ENCODE measurements at places on chromosomes 3 and 15.

GRCh38 chr3:9976721-9977709 is 9.6 kb downstream of the EMC3 start:
- DNase-seq: no peak

- no peak for DNase-seq
Observed at GRCh38 chr15:101182215-101182614, 69.6 kb downstream of the CHSY1 start.

DNA sequence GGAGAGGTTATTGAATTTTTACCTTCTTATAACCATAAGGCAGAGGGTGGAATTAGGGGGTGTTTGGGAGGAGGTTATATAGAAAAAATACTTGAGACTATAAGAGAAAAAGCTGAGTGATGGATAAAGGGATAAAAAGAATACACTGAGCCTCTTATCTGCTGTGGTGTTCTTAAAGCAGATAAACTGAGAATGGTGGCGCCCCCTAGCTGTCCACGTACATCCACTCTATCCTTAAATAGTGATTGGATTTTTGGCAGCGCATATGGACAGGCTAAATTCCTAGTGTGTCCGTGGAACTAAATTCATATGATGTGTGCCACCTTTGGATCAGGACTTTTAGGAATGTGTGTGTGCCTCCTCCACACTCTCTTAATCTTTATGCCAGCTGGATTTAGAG is 121.1 kb downstream of the OXSM start:
- peak; percentile 24 for DNase-seq

DNA sequence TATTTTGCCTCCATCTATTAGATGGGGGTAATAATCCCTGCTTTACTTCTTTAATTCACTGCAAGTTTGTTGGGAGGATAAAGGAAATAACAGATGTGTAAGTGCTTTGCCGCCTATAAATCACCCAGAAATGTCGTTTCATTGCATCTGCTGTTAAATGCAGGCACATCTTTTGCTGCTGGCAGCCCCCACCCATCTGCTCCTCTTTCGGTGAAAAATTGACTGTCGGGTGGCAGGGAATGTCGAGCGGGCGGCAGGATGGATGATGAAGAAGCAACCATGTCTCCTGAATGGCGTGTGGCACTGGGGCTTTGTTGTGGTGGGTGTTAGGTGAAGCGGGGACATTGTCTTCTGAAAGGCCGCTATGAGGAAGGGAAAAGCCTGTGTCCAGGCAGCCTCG is 543 bp upstream of the REC114 start:
- DNase-seq: no peak

- no peak for DNase-seq
Observed at GRCh38 chr3:32888739-32889138, 62.7 kb upstream of the CCR4 start.

DNA sequence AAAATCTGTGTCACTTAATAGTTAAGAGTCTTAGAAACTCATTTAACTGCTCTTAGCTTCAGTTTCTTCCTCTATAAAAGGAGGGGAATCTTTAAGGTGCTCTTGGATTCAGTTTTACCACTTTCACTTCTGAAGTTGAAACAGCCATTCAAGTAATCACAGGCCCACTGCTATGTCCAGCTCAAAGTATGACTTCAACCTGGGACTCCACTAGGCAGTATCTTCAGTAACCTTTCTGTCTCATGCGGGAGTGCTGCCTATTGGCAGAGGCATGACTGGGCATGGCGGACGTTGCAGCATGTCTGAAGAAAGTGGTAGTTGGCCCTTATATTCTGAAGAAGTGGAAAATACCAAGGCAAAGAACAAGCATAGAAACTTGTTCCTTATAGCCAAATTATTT is 92.3 kb downstream of the DHX30 start:
- DNase-seq: no peak

DNA sequence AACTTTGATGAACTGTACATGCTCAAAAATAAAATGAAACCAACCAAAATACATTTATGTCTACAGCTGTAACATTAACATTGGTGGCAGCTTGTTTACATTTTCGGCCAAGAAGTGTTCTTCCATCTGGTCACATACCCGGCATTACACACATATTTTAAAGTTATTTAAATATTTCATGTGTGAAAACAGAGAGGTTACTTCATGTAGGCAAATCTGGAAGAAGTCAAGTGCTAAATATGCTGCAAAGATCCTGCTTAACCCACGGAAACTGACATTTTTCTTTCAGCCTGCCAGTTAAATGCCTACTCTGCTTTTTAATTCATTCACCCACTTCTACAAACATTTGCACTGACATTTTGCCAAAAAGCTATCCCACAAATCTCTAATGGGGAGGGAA is 69.7 kb downstream of the MB21D2 start:
- no peak for DNase-seq

GRCh38 chr3:170149016-170149415 is 32.5 kb downstream of the PHC3 start:
- no peak for DNase-seq

DNA sequence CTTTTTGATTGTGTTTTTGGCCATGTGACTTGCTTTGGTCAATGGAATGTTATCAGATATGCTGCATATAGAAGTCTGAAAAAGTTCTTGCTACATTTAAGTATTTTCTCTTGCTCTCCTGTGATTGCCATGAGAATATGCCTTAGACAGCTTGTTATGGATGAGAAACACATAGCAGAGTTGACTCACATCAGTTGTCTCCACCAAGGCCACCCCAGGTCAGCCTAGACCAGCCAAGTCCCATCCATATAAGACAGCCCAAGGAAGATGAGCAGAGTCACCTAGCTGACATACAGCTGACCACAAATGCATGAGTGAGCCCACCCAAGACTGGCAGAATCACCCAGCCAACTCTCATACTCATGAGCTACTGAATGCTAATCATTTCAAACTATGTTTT is 153.0 kb downstream of the THRB start:
- DNase-seq: no peak

GRCh38 chr15:45083223-45083622 is 30.7 kb downstream of the DUOX2 start:
- no peak for DNase-seq

- DNase-seq: no peak
Observed at GRCh38 chr3:156661155-156661554, 13.2 kb upstream of the TIPARP start.
